ENCODE measurements at places on chromosomes 5 and 9. TPM values are rescaled to one million over a fixed set of nuclear protein-coding genes. Genes with fewer than 3 reads are reported as not detected.

The UBE2D2 gene
- polyA plus RNA-seq, result 103 TPM

The ARRDC1 gene
- polyA plus RNA-seq, result 95.1 TPM

The ITGA1 gene
- polyA plus RNA-seq, result 8.3 TPM

The DBH gene
- polyA plus RNA-seq, result 0.26 TPM

The SPINK7 gene
- 1.3 TPM for polyA plus RNA-seq

- DNase-seq, result no peak
Observed at GRCh38 chr9:115593587-115594091, 475.7 kb upstream of the TNC start.

DNA sequence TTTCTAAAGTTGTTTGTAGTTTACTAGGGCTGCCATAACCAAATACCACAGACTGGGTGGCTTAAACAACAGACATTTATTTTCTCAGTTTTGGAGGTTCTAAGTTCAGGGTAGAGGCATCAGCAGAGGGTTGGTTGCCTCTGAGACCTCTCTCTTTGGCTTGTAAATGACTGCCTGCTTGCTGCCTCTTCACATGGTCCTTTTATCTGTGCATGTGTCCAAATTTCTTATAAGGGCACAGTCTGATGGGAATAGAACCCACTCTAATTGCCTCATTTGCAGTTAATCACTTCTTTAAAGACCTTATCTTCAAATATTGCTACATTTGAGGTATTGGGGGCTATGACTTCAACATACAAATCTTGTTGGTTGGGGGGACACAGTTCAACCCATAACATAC, 36.8 kb downstream of the GPBP1 start:
- no peak for DNase-seq

DNA sequence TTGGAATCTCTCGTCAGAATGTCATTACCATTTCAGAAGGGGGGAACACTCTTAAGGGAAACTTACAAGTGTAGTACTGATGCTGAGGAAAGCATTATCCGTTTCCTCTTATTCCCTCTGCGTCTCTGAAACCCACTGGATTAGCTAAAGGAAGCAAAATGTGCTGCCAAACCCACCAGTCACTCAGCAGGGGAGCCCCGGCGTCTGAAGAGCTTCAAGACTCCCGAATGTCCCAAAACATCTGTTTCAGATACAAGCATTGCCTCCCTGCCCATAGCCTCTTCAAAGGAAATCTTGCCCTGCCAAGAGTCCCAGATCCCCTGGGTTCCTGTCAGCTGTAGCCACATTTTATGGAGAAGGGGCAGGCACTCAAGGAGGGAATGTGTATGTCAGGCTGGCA, 1.0 kb upstream of the HCN1 start:
- no peak for DNase-seq

GRCh38 chr5:173563246-173563645, 53.2 kb downstream of the BOD1 start:
- no peak for DNase-seq

DNA sequence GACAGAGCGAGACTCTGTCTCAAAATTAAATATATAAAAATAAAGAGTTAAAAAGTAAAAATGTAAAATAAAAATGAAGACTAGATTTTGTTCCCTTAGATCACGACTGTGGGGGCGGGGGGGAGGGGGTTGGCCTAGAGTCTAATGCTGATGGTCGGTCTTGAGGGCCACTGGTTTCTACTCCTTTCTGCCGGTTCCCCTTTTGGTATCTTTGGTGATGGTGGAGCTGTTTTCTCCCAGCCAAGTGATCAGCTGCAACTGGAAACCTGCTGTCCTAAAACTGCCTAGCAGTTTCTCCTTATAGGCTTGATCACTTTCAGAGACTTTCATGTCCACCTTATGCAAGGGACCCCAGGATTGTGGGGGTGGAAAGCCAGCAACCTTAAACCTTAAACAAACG, 1.1 kb downstream of the SRD5A1 start:
- no peak for DNase-seq

GRCh38 chr5:66720780-66721179, 124.6 kb downstream of the MAST4 start:
- DNase-seq, result no peak

DNA sequence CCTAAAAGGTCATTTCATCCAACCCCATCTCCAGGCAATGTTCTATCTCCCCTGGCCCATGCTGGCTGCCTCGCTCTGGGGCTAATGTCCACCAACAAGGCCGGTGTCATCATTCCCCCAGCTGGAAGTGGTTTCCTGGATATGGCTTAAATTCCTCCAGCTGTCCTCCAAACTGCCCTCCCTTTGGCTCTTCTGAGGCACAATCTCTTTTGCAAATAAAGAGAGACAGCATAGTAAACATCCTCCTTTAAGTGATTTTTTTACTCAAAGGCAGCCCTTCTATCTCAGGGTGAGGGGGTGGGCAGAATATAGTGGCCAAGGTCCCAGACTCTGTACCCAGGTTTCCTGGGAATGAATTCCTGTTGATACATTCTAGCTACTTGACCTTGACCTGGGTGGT, 117.4 kb upstream of the PANK3 start:
- no peak for DNase-seq

GRCh38 chr5:149961957-149962409, 1.4 kb downstream of the SLC26A2 start:
- no peak for DNase-seq

GRCh38 chr5:113202287-113202686, 225.7 kb downstream of the DCP2 start:
- no peak for DNase-seq

DNA sequence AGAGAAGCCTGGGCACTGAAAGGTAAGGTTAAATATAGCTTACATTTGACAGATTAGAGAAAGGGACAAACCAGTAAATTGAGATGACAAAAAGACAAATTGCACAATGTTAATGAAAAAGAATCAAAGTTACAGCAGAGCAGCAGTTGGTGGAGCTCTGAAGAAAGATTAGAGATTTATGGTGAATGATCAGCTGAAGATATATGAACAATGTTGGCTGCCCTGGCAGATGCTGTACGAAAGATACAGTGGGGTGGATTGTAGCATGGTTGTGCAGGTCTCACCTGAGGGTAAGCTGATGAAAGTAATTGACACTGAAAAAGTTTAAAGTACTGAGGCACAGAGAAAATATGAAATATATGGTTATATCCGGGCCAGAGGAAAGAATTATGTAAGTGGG, 492.1 kb downstream of the ARHGEF28 start:
- no peak for DNase-seq

GRCh38 chr5:52998552-52999313, 9.6 kb downstream of the ITGA2 start:
- DNase-seq, result no peak

DNA sequence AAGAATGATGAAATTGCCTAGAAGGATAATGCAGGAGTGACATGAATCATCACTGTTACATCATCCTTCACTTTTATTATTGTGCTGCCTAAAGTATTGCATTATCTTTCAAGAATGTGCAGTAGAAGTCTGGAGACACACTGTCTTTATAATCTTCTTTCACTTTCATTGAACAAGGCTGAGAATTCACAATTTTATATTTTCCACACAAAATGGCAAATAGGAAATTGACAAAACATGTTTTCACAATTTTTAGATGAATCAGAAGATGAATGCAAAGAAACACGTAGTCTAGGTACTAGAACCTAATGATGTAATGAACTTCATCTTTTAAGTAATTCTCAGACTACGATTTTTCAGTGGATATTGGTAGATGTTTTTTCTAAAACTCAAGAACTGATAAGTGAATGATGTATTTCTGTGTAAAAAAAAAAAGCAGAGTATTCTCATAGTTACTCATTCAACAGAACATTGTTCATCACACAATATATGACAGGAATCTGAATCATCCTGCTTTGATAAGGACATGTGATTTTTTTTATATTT, 131.5 kb upstream of the GRHPR start:
- no peak for DNase-seq

DNA sequence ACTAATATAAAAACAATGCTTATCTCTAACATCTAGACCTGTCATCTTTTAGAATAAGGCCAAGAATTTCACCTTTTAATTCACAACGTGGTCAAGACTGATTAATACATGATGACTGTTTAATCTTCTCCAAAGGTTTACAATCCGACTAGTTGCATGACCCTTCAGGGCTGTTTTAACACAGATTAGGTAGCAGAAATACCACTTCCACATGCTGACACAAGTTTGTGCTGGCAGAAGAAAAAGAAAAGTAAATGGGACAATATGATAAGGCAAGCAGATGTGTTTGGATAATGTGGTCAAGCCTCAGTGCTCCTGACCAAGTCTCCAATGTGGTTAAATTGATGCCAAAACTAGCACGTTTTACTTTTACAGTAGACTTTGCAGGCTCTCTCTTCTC, 31.1 kb downstream of the SEMA6A start:
- DNase-seq, result no peak
